NCI-H1092 (cell line): ENCODE measurements at places on chromosomes 5 and 9.

- DNase-seq = no peak
Observed at GRCh38 chr5:96373381-96373733, 59.7 kb downstream of the PCSK1 start.

DNA sequence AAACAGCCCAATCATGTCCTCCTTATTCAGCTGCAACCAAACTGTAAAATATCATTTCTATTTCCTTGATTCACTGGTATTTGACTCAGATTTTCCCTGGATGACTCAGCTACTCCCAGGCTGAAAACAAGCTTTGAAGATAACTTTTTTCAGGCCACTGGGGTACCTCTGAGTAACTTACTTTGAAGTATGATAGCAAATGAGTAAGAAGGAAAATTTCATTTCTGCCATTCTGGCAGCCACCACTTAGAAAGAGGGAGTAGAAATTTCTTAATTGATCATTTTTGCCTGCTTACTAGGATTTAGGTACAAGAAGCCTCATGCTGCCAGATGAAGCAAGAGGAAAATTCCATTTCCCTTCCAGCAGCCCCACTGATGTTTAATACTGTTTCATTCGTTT, 247.4 kb downstream of the PRELID2 start:
- no peak for DNase-seq

- no peak for DNase-seq
Observed at GRCh38 chr5:176381979-176382378, 6.4 kb downstream of the NOP16 start.

GRCh38 chr5:125579182-125579581, 832.7 kb upstream of the ZNF608 start:
- no peak for DNase-seq

DNA sequence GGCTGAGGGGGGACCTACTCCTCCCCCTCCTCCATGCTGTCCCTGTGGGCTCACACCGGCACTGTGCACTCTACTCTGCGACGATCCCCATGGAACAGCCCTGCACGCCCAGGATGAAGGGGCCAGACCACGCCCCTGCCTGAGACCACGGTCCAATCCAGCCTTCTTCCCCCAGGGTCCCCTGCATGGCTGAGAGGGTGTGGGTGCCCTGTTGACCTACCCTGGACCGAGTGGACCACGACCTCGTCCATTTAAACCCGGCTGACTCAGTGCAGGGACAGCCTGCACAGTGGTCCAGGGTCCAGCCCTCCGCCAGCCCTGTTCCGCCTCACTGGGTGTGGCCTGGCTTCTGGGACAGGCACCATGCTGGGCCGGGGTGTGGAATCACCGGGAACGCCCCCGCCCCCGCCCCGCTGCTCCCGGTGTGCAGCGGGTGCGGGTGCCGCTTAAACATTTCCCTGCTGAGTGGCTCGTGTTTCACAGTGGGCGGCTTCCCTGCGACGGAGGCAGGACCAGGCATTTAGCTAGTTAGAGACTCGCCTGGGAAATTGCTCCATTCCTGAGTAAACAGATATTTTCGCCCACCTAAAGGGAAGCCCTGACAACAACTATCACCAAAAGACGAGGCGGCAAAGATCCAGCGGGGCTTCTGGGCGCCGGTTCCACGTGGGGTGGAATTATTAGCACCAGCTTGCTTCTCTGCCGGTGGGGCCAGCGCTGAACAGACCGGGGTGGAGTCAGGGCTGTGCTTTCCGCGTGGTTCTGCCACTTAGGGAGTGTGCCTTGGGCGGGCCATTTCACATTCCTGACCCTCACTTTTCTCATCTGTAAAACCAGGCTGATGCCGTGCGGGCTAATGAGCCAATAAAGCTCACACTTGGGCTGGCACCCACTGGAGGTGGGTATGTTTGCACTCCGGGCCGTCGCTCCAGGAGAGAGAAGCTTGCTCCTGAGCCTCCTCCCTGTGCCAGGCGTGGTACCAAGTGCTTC, 22.6 kb downstream of the DBH start:
- DNase-seq = peak; percentile 47

DNA sequence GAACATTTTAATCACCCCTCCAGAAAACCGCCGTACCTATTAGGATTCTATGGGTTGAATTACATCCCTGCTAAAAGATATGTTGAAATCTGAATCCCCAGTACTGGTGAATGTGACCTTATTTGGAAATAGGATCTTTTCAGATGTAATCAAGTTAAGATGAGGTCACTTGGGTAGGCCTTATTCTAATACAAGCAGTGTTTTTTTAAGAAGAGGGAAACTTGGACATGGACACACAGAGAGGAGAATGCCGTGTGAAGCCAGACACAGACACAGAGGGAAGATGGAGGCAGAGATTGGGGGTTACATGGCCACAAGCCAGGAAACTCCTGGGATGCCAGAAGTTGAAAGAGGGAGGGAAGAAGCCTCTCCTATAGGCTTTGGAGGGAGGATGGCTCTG, 183.5 kb downstream of the GNA14 start:
- DNase-seq = no peak
